Caki2 (cell line): ENCODE measurements at places on chromosomes 2 and 18.

GRCh38 chr2:163878718-163879117, 142.9 kb upstream of the FIGN start:
- no peak for DNase-seq

DNA sequence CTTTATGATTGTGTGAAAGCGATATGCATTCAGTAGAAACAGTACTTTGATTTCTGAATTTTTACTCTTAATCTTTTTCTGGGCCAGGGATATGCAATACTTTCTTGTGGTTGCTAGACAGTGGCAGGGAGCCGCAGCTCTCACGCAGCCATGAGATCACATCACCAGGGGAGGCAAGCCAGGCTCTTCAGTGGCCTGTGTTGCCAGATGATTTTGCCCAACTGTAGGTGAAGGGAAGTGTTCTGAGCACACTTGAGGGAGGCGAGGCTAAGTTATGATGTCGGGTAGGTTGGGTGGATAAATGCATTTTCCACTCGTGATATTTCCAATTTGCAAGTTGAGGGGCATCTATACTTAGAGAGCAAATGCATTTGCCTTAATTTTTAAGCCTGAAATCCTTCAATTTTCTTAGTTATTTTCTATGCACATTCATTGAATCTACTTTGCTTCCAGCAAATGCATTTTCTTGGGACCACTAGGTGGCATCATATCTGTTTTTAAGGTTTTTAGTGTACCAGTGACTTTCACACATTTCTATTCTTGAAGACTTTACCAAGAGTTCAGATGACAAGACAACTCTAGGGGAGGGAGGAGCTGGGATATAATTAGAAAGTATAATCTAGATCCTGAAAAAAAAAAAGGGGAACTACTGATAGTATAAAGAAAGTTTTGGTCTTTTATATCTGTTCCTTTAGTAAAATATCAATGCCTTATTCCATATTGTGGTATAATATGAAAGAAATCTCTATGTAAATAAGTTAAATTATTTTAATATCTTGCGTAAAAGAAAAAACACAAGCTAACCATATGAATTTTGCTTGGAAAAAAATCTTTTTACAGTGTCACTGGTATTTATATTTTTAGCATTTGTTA, 643.3 kb downstream of the SOCS6 start:
- DNase-seq: peak; percentile 22

DNA sequence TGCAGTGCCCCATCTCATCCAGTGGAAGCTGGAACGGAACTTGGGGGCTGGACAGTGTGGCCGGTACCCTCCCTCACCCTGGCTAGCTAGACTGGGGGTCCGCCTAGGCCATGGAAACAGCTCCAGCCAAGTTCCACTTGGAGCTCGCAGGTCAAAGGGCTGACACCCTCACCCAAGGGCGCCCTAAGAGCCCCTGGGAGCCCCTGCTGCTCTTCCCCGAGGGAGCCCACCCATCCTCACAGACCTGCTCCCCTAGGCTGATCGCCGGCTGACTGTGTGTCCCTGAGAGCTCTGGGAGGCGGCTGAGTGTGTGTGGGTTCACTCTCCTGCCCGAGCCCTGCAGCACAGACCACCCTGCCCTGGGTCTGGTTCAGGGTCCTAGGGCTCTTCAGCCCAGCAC, 118.2 kb upstream of the OTOS start:
- DNase-seq: no peak

DNA sequence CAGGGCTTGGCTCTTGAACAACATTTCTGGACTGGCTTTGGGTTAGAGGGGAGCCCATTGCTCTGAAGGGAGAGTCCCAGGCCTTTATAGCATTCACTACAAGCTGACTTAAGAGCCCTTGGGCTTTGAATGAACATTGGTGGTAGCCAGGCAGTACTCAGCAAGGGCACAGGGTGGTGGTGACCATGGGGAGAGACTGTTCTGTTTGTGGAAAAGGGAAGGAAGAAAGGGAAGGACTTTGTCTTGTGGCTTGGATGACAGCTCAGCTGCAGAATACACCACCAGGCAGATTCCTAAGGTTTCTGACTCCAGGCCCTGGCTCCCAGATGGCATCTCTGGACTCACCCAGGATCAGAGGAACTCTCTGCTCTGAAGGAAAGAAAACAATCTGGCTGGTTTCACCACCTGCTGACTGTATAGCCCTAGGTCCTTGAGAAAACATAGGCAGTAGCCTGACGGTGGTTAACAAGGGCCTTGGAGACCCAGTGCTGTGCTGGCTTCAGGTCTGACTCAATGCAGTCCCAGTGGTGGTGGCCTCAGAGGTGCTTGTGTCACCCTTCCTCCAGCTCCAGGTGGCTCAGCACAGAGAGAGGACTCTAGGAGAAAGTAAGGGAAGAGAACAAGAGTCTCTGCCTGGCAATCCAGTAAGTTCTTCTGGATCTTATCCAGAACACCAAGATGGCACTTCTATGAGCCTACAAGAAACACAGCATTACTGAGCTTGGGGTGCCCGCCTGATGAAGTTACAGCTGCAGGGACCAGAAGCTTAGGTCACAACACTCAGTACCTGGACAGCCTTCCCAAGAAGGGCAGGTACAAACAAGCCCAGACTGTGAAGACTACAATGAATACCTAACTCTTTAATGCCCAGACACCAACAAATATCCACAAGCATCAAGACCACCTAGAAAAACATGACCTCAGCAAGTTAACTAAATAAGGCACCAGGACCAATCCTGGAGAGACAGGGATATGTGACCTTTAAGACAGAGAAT, 16.4 kb upstream of the ABCB11 start:
- DNase-seq: no peak

DNA sequence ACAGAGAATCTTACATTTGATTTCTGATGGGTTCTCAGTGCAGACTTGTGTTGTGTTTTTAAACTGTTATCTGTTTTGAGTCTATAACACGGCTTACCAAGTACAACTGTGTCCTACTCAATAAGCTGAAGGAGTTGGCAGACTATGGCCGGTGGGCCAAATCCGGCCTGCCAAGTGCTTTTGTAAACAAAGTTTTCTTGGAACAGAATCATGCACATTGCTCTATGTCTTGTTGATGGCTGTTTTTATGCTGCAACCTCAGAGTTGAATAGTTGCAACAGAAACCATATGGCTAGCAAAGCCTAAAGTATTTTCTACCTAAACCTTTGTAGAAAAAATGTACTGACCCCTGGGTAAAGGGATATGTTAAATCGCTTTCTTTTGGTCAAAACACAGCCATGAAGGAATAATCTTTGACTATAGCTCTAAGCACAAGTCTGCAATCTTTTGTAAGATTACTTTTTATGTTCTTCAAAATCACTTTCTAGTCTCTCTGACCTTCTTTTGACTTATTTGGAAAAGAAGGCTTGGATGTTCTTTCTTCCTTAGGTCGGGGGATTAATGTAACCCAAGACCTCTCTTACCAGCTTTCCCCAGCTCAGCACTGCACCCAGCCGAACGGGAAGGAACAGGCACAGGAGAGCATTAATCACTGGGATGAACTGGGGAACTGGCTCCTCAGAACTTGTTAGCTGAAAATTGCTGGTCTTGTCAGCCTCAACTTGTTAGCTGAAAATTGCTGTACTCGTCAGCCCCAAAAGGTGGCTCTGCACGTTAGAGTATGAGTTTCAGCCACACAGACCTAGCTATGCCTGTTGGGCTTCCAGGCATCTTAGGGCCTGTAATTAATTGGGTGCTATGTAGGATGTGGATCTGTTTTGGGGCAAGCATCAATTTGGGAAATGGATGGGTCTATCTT, 75.4 kb downstream of the CD8B2 start:
- no peak for DNase-seq

GRCh38 chr18:11826836-11827235, 24.4 kb upstream of the CHMP1B start:
- no peak for DNase-seq

- DNase-seq: no peak
Observed at GRCh38 chr2:108621687-108622681, 87.7 kb downstream of the LIMS1 start.

- DNase-seq: no peak
Observed at GRCh38 chr2:174666312-174666711, 68.7 kb upstream of the WIPF1 start.

DNA sequence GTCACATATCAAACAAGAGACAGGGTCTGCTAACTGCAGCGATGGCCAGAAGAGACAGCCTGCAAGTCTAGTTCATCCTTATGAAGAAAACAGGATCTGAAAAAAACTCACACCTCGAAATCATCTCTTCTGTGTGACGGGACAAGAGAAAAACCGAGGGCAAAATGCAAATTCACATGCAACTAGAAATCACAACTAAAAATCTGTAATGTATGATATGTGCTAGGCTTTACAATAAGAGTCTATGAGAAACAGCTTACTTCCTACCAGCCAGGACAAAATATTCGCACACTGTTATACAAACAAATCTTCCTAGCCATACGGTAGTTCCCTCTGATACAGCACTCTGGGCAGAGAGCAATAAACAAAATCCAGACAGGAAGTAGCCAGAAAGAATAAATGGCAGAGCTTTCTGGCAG, 48.8 kb downstream of the ANKRD44 start:
- DNase-seq: no peak

GRCh38 chr18:38481576-38481975, 916.0 kb upstream of the CELF4 start:
- no peak for DNase-seq

- DNase-seq: no peak
Observed at GRCh38 chr2:220491670-220492069, 864.2 kb downstream of the SLC4A3 start.

DNA sequence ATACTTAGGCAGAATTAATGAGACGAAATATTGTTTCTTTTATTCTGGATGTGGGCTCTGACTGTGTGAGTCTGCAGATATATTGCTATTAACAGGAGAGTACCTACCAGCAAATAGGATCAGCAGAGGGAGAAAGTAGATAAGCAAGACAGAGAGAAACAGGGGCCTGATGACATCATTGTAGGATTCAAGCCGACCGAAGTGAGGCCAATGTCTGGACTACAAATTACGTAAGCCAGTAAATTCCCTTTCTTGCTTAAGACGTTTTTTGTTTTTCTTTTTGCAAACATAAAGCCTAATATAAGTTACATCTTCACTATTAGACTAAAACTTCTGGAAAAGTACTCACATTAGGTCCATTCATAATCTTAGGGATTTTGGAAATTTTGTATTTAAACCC, 21.4 kb upstream of the PTPRM start:
- no peak for DNase-seq

- DNase-seq: no peak
Observed at GRCh38 chr18:68791801-68792200, 6.1 kb upstream of the CCDC102B start.

- DNase-seq: no peak
Observed at GRCh38 chr2:46991985-46992384, 76.4 kb upstream of the MCFD2 start.

DNA sequence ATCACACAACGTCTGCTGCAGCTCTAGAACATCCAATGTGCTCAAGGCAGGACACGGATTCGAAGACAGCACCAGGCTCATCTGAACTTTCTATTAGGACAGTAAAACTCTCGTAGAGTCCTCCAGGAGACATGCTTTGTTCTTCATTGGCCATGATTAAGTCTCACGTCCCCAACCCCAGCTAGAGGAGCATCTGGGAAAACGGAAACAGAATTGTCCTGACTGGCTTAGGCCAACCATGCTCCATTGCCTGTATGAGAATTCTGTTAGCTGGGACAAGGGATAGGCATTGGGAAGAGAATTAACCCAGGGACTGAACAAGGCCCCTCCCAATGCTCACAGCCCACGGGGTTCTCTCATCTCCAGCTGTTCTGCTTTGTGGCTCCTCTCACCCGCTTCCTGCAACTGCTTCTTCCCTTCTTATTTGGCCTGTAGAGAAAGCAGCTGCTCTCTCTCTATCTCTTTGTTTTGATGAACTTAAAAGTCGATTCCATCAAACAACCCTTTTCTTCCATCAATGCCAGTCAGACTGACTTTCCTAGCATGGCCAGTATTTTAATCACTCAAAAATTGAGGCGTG, 75.6 kb downstream of the C1QL2 start:
- DNase-seq: no peak

GRCh38 chr2:95539836-95540235, 52.0 kb upstream of the TRIM43 start:
- DNase-seq: no peak

GRCh38 chr2:128027278-128027800, 520 bp downstream of the SAP130 start:
- peak; percentile 97 for DNase-seq

DNA sequence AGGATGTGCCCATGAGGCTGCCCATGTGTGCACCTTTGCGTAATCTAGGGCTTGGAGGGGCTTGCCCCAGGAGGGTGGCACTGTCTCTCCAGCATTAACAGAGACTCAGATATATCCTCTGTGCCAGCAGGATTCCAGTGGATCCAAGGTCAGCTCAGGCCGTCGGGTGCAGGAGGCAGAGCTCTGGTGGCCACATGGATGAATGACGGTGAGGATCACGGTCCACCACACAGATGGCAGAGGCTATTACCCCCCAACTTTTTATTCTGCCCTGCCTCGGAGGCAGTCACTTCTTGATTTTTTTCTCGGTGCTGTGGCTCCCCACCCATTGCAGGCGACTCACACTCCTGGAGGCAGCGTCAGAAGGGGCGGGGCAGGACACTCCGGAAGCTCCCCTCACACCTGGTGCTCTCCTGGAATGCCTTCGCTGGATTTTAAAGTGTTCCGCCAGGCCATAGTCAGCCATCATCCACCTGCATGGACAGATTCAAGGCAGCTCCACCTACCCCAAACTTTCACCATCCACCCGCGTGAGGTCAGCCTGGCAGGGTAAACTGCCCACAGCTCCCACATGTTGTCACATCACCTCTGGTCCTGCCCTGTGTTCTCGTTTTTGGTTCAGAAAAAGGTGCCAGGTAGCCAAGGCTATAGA, 602.9 kb upstream of the RAB6C start:
- no peak for DNase-seq

GRCh38 chr2:148978026-148978685, 60.3 kb upstream of the LYPD6B start:
- DNase-seq: no peak

- no peak for DNase-seq
Observed at GRCh38 chr18:57296336-57296735, 56.0 kb upstream of the ST8SIA3 start.

DNA sequence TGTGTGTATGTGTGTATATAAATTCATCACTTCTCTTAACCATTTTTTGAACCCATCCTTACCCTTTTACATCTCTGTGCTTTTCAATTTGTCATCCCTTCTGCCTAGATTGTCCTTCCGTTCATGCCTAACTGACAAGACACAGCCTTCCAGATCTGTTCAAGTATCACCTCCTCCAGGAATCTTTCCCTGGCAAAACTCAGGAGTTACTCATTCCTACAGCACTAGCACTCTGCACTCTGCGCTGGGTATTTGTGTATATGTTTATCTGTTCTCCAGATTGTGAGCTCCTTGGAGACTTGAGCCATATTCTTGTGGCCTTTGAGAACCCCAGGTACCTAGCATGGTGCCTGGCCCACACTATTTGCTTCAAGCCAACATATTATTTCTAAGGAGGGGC, 26.8 kb upstream of the ASXL2 start:
- no peak for DNase-seq
